ENCODE measurements at places on chromosomes 7 and 10.

DNA sequence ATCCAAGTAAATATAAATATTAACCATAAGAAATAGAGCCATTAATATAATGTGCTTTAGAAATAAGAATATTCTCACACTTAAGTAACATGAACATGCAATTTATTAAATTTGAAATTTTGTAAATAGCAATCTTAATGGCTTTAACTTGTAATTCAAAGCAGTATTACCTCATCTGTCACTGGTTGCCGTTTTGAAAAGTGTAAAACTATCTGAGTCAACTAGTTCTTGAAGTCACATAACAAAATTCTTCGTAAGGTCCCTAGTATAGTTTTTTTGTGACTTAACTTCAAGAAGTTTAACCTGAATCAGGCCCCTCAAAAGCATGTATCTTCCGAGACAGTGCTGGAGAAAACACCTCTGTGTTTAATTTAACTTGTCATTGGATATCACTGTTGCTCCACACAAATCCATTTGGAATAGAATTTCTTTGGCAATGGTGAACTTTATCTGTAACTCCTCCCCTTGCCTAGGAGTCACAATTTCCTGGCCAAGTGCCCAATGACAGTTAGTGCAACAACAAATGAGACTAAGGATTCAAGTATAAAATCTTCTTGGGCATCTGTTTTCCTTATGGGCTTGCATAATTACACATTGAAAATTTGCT is 47.1 kb downstream of the NT5C2 start:
- DNase-seq, result peak; percentile 83

DNA sequence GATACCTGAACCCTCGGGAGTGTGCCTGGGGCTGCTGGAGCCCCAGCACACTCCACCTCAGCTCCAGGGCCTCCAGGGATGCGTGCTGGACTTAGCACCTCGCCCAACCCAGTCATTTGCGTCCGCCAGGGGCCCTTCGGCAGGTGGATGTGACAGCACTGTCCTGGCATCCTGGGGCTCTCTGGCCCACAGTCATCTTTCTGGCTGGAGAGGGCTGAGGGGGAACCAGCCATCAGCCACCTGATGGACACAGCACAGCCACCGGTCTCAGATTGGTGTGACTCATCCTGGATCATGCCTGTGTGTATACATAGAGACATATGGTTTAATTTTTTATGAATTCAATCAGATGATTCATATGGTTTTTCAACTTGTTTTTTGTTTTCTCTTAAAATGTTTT is 11.1 kb downstream of the ZNF775 start:
- DNase-seq, result no peak

DNA sequence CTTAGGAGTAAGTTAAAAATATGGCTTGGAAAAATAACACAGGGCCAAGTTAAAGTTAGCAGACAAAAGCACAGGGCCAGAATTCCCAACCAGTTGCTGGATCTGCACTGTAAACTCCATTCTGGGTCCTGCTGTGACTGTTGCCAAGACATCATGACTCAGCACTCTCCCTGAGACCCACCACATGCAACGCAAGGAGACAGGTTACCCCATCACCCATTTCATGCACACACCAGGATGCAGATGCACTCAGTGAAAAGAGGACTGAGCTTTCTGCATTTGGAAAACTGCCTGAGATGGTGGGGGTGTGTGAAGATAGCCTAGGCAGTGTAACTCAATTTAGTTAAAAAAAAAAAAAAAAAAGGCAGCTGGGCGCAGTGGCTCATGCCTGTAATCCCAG is 97.6 kb upstream of the ZNF438 start:
- DNase-seq, result peak; percentile 66

DNA sequence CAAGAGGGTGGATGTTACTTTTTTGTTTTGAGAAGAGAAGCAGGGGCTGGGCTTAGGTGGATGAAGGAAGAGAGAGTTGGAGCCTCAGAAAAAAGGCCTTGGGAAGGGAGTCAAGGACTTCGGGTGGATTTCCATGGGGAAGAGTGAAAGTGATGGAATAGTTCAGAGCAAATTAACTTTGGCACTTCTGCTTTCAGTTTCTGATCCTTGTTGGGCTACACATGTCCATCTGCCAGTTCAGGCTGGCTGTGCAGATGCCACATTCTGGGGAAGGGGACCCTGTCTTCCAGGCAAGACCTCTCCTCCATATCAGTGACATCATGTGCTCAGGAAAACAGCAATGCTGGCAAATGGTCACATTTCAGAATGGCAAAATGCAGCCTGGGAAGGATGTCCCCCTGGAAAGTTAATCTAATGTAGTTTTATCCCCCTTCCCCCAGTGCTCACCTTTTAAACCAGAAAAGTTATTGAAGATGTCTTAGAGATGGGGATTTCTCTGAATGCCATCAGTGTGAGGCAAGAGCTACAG is 86.0 kb downstream of the WDFY4 start:
- DNase-seq, result no peak
